ENCODE measurements at places on chromosomes 13 and 19.

- no peak for DNase-seq
These were observed 106.0 kb downstream of the RAP2A start for GRCh38 chr13:97539651-97540610.

GRCh38 chr13:80337288-80338081 lies 3.4 kb downstream of the SPRY2 start:
- no peak for DNase-seq

DNA sequence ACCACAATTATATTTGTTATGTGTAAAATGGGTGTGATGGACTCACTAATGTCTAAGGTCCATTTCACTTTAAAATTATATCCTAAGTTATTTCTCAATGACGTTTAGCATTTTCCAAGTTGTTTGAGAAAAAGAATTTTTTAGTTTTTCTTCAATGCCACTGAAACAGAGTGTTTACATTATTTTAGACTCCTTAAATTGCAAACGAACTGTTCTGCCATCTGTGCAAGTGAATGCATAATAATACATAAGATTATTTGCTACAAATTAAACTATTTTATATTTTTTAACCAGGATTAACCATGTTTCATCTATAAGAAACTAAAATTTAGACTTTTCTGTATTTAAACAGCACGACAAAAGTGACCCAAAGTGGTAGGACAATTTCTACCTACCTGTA lies 425.4 kb downstream of the NDFIP2 start:
- DNase-seq, result no peak

GRCh38 chr13:98648686-98649085 lies 71.8 kb upstream of the STK24 start:
- DNase-seq, result no peak

DNA sequence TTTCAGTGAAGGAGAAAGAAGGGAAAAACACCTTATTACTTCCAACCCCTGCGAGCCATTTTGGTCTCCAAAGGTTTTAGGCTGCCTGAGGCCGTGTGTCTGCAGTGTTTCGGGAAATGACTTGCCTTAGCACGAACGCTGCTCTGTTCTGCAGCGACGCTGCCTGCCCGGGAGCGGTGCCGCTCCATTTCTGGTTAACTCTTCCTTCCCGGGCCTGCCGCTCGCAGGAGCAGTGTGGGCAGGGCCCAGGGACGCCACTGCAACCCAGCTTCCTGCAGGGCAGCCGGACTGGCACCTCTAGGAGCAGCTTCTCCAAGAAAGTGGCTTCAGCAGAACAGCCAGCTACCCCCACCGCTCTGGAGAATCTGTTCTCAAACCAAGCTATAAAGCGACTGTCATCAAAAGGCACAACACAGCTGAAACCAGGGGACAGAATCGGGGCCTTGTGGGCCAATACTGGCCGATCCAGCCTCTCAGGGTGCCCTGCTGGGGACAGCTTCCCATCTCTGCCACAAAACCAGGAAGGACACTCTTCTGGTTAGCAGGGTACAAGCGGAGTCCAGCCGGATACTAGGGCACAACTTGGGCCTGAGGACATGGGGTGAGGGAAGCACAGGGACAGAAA lies 72.2 kb downstream of the KCTD15 start:
- no peak for DNase-seq

DNA sequence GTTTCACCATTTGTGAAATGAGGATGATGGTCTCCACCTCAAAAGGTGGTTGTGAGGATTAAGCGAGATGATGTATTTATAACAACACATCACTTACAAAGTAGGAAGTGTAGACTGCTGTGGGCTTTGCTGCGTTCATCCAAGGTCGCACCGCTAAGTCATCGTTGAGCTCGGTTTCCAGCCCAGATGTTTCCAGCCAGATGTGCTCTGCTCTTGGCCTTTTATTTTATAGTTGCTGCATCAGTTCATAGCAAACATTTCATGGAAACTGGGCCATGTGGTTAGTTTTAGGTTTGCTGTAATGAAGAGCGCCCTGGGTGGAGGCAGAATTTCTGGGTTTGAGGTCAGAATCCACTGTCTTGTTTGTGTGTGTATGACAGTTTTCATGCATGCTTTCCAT lies 76.5 kb upstream of the RNF113B start:
- no peak for DNase-seq

GRCh38 chr19:1134431-1134830 lies 30.6 kb downstream of the GPX4 start:
- no peak for DNase-seq

GRCh38 chr19:43634506-43634871 lies 5.2 kb downstream of the CADM4 start:
- no peak for DNase-seq

DNA sequence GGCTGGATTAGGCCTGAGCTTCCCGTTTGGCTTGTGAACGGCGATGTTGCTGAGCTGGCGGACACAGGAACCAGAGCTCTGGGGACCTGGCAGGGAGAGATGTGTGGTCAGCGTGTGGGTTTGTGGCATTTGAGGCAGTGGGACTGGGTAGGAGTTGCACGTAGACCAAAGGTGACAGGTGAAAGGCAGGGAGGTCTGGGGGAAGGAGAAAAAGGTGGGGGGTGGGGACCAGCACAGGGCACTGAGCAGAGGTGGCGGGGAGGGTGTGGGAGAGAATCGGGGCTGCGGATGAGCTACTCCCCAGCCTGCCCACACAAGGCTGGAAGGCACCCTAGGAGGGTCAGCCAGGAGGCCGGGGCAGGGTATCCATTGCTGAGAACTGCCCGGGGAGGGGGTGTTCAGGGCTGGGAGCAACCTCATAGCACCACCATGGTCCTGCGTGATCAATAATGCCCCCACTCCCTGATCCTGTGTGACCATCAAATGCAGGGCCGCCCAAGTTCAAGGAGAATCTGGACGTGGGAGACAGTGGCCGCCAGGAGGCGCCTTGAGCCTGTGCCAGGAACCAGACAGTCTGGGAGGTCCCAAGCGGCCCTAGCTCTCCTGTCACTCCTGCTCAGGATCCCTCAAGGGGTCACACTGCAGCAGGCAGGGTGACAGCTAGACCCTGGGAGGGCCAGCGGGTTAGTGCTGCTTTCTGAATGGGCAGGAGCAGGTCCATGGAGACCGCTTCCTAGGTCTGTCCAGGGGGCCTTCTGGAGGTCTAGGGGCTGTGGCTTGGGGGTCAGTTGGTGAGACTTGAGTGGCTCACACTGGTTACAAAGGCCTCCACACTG lies 12.8 kb upstream of the SELENOW start:
- DNase-seq, result no peak

DNA sequence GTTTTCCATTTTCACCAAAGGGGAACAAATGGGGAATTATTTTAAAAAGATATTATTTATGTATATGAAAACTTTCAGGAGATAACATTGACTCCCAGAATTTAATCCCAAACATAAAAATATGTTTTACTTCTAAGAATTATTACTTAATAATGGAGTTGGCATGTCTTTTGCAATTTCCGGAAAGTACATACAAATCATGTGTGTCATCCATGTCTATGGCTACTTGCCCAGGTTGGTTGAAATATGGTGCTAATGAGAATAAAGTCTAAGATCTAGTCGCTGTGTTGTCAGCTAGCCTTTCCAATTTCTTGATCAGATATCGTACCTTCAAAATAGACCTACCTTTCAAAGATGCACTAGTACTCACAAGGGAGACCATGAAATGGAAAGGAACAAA lies 1003.2 kb upstream of the PCDH20 start:
- no peak for DNase-seq

- DNase-seq, result no peak
These were observed 44.6 kb downstream of the DLEU7 start for GRCh38 chr13:50798923-50799322.

- no peak for DNase-seq
These were observed 716.0 kb upstream of the PCDH9 start for GRCh38 chr13:67946131-67946530.

DNA sequence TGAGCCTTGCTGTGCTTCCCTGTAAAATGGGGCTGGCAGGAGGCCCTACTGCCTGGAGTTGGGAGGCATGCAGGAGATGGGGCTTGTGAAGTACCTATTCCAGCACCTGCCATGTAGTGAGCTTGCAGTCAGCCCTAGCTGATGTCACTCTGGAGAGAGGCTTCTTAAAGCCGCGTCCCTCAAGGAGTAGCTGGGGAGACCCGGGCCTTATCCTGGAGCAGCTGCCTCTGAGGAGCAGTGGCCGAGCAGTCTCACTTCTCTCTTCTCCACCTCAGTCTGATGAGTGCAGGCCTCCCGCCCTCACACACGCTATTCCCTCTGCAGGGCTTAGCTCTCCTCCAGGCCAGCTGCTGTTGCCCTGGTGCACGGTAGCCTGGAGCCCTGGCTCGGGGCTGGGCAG lies 18.0 kb downstream of the CLASRP start:
- no peak for DNase-seq

GRCh38 chr13:28494504-28494777 lies 487 bp downstream of the FLT1 start:
- no peak for DNase-seq

- no peak for DNase-seq
These were observed 12.8 kb downstream of the ONECUT3 start for GRCh38 chr19:1765904-1766799.
